Tongue (tissue), 3 donors: ENCODE measurements at places on chromosomes 6 and 20.
A peak's percentile ranks its signal among the peaks of the same experiment; 100 is the strongest.

DNA sequence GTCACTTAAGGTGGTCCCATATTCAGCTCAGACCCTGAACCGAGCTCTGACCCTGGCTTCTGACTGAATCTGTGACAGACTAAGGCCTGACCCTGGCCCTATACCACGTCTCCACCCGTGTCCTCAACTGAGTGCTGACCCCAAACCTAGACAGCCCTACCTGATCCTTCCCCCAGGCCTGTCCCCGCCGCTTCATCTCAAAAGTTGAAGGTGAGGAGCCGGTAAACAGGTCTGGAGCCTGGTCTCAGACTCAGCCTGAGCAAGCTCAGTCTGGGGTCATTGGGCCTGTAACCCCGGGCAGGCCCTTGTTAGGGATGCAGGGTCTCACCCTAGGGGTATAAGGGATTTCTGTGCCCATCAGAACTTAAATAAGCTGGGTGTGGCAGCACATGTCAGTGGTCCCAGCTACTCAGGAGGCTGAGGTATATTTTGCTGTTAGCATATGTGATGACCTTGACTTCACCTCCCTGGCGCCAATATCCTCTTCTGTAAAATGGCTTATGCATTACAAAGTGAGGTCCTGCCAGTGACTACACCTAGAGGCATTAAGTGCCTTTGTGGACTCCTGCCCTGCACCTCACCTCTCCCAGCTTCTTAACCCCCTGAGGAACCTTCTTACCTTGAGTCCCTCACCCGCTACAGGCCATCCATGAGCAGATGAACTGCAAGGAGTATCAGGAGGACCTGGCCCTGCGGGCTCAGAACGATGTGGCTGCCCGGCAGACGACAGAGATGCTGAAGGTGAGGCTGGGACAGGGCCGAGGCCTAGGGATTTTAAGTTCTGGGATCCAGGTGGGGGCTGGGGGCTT is 20.0 kb downstream of the RBCK1 start:
- DNase-seq = no peak

GRCh38 chr6:79630883-79631692 is at the start of gene SH3BGRL2:
Gene SH3BGRL2, plus strand, starts transcription at chr6:79631329. Its CDS starts 133 bp downstream, at chr6:79631462.
- DNase-seq = peak; percentile 85

- no peak for DNase-seq
Measured at GRCh38 chr6:13334953-13335352, 6.6 kb upstream of the TBC1D7 start.

GRCh38 chr6:101231606-101232235 is 161.8 kb upstream of the GRIK2 start:
- no peak for DNase-seq

GRCh38 chr20:25037288-25038102 is 20.4 kb downstream of the ACSS1 start:
- DNase-seq = no peak

DNA sequence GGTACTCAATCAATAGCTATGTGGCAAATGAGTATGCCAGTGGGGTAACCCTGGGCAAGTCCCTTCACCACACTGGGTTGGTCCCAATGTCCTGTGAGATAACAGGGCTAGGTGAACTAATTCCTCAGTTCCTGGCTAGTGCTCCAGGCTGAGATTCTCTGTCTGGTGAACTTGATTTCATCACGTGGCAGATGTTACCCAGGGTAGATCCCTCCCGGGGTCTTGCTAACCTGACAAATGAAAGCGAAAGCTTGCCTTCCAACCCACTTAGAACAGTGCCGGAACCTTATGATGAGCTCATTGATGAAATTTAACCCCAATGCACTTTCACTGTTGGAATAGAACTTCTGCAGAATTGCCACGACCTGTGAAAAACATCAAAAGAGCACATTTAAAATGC is 6.6 kb upstream of the ANKRD60 start:
- DNase-seq = no peak

DNA sequence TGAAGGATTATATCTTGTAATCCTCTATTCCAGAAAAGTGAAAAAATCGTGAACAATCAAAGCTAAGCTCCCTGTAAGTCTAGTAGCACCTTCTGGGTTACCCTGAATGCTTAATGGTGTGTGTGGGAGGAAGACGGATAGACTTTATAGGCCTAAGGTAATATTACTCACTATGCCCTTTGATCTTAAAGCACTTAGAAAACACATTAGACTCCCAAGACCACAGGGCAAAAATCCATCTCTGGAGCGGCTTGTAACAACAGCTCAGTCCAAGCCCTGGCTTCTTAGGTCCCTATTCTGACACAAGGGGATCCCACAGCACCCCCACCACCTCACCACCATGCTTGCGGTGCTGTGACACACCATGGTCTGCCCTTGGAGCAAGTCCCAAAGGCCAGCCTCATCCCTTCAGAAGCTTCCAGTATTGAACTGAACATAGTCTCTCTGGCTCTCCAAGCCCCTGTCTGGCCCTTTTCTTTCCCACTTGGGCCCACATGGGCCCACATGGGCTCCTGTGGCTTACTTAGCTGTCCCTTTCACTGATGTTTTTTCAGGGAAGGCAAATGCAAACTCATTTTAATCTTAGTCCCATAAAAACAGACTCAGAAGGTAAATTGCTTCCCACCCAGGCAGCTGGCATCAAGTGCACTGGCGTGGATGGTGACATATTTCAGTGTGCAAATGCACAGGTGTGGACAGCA is 28.3 kb downstream of the C6orf132 start:
- DNase-seq = no peak

- no peak for DNase-seq
Measured at GRCh38 chr6:95109212-95109611, 468.1 kb upstream of the MANEA start.

DNA sequence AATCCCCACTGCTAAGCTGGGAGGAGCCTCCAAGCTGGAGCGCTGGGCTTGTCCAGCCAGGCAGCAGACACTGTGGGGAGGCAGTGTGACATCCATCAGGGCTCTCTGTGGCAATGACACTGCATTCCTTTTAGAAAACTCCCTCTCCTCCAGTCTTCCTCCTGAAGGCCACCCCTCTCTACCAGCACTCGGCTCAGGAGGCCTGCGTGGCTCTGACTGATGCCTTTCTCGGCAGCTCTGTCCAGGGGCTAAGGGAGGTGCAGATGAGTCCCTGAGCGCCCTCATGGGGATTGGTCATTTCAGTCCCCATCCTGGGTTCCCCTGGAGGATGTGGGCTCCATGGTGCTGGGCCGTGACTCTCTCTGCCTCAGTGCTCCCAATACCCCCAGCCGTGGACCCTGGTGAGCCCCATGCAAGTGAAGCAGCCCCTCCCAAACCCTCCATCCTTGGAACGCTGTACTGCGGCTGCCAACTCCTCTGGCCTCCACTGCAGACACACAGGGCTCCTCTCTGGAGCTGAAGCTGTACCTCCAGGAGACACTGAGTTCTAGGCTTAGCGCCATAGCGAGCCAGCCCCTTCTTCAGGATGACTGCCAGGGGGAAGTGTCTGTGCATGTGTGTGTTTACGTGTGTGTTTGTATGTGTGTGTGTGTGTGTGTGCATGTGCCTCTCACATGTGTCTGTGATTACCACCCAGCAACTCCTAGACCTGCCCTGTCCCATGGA is 209.6 kb downstream of the ERMARD start:
- DNase-seq = peak; percentile 22

GRCh38 chr20:4632876-4633275 is 88.8 kb upstream of the PRND start:
- no peak for DNase-seq

GRCh38 chr6:4717856-4718255 is 58.3 kb upstream of the CDYL start:
- no peak for DNase-seq

DNA sequence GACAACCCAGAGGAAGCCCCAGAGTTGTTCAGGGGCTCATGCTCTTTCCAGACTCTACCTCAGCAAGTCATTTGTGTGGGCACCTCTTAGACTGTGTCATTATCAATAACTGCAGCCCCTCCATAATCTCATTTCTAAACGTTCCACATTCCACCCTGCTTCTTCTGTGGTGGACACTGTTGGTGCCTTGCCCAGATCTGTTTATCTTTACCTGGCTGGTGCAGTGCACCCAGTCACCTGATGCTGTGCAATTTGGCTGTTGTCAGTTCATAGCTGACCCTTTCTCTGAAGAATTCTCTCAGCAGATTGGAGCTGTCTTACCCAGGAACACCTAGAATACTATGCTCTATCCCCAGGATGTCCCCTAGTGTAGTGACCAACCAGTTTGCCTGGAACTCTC is 80.0 kb downstream of the ATRN start:
- no peak for DNase-seq

- DNase-seq = no peak
Measured at GRCh38 chr6:43795421-43795820, 25.4 kb downstream of the VEGFA start.

GRCh38 chr6:56911847-56912246 is 43.1 kb upstream of the BEND6 start:
- DNase-seq = peak; percentile 35

GRCh38 chr6:49576618-49577017 is 26.1 kb downstream of the C6orf141 start:
- DNase-seq = no peak

- DNase-seq = no peak
Measured at GRCh38 chr20:22504829-22505377, 79.5 kb downstream of the FOXA2 start.

DNA sequence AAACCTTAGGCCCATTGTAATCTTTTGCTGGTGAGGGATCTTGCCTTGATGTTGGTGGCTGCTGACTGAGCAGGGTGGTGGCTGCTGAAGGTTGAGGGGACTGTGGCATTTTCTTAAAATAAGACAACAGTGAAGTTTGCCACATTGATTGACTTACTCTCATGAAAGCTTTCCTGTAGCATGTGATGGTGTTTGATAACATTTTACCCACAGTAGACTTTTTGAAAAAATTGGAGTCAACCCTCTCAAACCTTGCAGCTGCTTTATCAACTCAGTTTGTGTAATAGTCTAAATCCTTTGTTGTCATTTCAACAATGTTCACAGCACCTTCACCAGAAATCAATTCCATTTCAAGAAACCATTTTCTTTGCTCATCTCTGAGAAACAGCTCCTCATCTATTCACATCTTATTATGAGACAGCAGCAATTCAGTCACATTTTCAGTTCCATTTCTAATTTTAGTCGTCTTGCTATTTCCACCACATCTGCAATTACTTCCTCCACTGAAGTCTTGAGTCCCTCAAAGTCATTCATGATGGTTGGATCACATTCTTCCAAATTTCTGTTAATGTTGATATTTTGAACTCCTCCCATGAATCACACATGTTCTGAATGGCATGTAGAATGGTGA is 37.2 kb downstream of the CST9L start:
- DNase-seq = no peak

- DNase-seq = peak; percentile 26
Measured at GRCh38 chr6:139758209-139758611, 383.8 kb upstream of the CITED2 start.

GRCh38 chr6:24891004-24891403 is 44.8 kb downstream of the RIPOR2 start:
- DNase-seq = peak; percentile 61

GRCh38 chr20:50071039-50071888 is 41.7 kb downstream of the UBE2V1 start:
- DNase-seq = peak; percentile 95

DNA sequence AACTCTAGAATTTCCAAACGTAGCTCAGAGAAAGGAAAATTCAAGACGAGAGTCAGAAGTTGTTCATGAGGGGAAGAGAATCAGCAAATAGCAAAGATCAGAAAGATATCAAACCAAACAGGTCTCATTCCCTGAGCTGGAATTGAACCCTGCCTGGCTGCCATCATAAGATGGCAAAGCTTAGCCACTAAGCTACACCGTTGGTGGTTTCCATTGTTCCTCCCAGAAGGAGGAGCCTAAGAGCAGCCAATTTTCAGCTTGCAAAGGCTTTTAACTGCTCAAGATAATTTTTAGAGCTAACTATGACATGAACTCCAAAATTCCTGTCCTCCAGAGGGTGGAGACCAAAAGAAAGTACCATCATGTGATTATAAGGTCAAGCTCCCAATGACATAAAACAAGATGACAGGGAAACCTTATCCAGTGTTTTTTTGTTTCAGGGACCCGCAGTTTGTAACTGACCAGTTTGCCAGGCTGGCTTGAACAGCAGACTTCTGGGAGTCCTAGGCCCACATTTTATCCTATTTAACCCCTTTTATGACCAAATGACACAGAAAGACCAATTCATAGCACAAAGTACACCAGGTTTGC is 55.9 kb downstream of the COL11A2 start:
- DNase-seq = no peak

DNA sequence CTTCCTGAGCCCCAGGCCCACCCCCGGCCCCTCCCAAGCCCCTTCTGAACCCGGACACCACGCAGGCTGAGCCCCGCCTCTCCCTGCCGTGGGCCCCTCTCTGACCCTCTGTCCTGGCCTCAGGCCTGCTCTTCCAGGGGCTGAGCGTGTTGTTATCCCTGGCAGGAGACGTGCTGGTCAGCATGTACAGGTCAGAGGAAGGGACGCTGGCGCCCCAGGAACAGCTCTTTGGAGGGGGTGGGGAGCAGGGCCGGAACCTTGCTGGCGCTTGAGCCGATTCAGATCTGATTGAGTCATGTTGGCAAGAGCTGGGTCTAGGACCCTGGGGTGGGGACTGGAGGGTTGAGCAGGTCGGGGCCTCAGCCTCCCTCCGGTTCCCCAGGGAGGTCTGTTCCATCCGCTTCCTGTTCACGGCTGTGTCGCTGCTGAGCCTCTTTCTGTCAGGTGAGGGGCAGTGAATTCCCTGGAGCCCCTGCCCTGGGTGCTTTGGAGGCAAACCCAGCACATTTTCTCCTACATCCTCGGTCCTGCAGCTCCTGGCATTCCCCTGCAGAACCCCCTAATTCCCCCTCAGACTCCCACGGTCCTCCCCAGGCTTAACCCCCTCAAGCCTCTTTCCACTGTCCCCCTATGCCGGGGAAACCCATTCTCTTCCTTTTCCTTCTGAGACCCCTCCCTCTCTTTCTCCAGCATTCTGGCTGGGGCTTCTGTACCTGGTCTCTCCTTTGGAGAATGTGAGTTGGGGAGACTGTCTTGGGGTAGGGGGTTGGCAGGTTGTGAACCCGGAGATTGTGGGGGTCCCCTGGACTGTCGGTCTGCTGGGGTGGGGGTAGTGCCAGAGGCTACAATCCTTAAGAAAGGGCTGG is 2.0 kb downstream of the SPAG4 start:
- DNase-seq = peak; percentile 45

DNA sequence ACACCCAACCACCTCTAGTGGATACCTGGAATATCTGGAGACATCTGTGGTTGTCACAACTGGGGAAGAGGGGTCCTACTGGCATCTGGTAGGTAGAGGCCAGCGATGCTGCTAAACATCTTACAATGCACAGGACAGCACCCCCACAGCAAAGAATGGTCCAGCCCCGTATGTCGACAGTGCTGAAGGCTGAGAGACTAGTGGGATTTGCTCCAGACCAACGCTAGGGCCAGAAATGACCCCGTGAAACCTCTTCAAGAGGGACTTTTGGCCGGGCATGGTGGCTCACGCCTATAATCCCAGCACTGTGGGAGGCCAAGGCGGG is 7.2 kb downstream of the PREX1 start:
- DNase-seq = no peak

- no peak for DNase-seq
Measured at GRCh38 chr6:170229851-170230519, 60.9 kb downstream of the DLL1 start.

GRCh38 chr6:41892921-41893564 is 2.1 kb downstream of the USP49 start:
- no peak for DNase-seq

- DNase-seq = no peak
Measured at GRCh38 chr6:163489584-163489983, 75.1 kb downstream of the QKI start.
